ENCODE measurements at places on chromosomes 5 and 9.

DNA sequence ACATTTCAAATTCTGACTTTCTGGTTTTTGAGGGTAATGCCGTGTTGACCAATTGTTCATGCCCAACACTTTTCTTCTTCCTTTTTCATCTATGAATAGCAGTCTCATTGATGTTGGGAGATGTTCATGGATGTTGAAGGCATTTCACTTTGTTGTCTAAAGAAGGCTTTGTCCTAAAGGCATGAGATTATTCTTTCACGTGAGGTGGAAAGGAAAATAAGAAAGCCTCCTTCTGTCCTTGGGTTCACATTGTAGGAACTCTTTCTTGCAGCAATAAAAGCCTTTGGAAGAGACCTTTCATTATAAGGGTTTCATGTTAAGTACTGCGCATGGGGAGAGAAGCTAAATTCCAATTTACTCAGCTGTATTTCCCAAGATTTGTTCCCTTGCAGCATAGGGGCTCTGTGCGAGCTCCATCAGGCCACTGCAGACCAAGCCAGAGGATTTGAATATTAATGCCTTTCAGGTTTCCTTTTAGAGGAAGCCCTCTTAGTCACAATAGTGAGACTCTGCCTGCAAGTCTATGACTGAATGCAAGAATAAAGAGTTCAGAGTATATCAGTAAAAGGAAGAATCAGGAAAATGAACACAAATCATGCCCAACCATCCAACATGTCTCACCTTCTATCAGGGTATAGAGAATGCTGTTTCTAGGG lies 274.6 kb downstream of the TMEM38B start:
- H3K27ac ChIP-seq = no peak overlapping the region
- H3K4me3 ChIP-seq = no peak overlapping the region
- no peak for DNase-seq
- peaks cover 3% of the 10 kb centered on the region for H3K27me3 ChIP-seq
- H3K36me3 ChIP-seq = no peaks in the 10 kb centered on the region

- no peak overlapping the region for H3K4me3 ChIP-seq
- no peaks in the 10 kb centered on the region for H3K36me3 ChIP-seq
- H3K27me3 ChIP-seq = peaks cover 2% of the 10 kb centered on the region
- H3K4me1 ChIP-seq = peaks cover 46% of the 10 kb centered on the region
- no peak overlapping the region for H3K27ac ChIP-seq
Measured at GRCh38 chr9:108057421-108058134, 568.0 kb upstream of the KLF4 start.

- H3K27me3 ChIP-seq = no peaks in the 10 kb centered on the region
- no peak overlapping the region for H3K4me3 ChIP-seq
- H3K4me1 ChIP-seq = peaks cover 39% of the 10 kb centered on the region
- H3K27ac ChIP-seq = no peak overlapping the region
- peaks cover 4% of the 10 kb centered on the region for H3K36me3 ChIP-seq
Measured at GRCh38 chr9:77604316-77604715, 43.8 kb downstream of the GNA14 start.

DNA sequence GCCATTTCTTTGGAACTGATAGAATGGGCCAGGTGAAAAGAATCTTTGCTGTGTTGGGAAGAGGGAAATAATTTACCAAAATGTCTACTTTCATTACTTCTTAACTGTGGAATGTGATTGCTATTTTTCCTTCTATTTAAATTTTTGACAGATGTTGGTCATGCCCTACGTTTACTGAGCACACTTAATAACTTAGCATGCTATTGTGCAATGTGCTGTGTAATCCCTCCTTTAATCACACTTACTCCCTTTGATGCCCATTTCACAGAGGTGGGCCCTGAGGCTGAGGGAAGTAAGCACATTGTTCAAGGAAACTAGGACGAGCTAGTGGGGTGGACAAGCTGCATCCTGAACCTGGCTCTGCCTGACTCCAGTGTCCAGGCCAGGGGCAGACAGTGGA lies 47.8 kb upstream of the INSYN2B start:
- peak overlapping the region; percentile 17 for H3K27ac ChIP-seq
- H3K27me3 ChIP-seq = peaks cover 16% of the 10 kb centered on the region
- DNase-seq = no peak
- no peaks in the 10 kb centered on the region for H3K4me1 ChIP-seq

GRCh38 chr5:163564321-163564938 lies 59.0 kb downstream of the MAT2B start:
- H3K4me3 ChIP-seq = no peak overlapping the region
- H3K4me1 ChIP-seq = peaks cover 38% of the 10 kb centered on the region
- H3K27me3 ChIP-seq = peaks cover 57% of the 10 kb centered on the region
- DNase-seq = peak; percentile 69
- no peak overlapping the region for H3K27ac ChIP-seq
- H3K36me3 ChIP-seq = no peaks in the 10 kb centered on the region
